GM23248 (cell line): ENCODE measurements at places on chromosomes 16 and 17. TPM values are rescaled to one million over a fixed set of nuclear protein-coding genes. Genes with fewer than 3 reads are reported as not detected.

Gene ETV4
- 2.1 and 3.5 TPM in 2 replicates for total RNA-seq

Gene HOXB4
- 2.2 and 3.3 TPM in 2 replicates for total RNA-seq

Gene MRPL12
- total RNA-seq: 4.3 and 4.9 TPM in 2 replicates

DNA sequence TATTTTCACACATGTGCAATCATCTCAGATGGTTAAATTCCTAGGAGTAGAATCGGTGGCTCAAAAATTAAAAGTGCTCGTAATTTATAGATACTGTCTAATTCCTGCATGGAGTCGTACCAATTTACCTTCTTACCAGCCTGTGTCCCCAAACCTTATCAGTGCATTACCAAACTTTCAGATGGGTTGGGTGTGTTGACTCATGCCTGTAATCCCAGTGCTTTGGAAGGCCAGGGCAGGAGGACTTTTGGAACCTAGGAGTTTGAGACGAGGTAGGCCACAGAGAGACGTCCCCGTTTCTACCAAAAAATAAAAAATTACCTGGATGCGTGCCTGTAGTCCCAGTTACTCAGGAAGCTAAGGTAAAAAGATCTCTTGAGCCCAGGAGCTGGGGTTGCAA lies 34.5 kb upstream of the GPRC5B start:
- no peak overlapping the region for H3K27ac ChIP-seq
- DNase-seq: no peak
- no peak overlapping the region for H3K4me3 ChIP-seq
- H3K27me3 ChIP-seq: no peaks in the 10 kb centered on the region; the same call in 1 of the 2 replicates
- H3K36me3 ChIP-seq: no peaks in the 10 kb centered on the region

- no peak overlapping the region for H3K27ac ChIP-seq
- no peak for DNase-seq
- peaks cover 15% of the 10 kb centered on the region for H3K27me3 ChIP-seq
- no peaks in the 10 kb centered on the region for H3K36me3 ChIP-seq
These were observed 753 bp downstream of the SLC16A11 start for GRCh38 chr17:7043182-7043496.

DNA sequence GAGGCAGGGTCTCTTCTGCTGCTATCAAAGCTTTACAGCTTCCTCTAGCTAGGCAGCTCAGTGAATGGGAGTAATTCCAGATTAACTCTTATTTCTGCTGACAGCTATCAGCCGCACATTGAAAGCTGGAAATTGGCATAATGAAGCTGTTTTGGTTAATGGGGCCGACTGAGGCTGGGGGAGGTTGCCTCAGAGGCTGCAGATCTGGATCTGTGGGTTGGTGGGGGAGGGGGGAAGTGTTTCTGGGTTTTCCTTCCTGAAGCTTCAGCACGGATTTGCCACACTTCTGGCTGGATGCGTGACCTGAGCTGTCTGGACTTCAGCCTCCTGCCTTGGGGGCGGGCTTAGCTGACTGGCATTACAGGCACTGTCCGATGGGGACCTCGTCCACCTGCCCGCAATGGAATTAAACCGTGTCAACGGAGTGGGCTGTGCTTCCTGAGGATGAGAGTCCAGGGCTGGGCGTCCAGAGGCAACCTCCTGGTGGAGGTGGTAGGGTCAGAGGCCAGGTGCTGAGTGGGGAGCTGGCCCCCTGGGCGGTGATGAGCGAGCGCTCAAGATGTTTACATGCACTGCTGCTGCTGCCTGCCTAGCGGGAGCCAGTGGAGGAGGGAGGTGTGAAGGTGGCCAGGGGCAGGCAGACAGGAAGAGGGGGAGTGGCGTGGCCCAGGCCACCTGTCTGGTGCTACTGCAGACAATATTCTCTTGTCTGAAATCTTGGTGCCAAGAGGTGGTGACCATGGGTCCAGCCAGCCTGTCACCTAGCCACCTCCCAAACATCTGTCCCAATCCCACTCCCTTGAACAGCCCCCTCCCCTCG lies 6.7 kb upstream of the ABCC3 start:
- no peaks in the 10 kb centered on the region for H3K27me3 ChIP-seq
- no peaks in the 10 kb centered on the region for H3K36me3 ChIP-seq
- no peak overlapping the region for H3K27ac ChIP-seq

DNA sequence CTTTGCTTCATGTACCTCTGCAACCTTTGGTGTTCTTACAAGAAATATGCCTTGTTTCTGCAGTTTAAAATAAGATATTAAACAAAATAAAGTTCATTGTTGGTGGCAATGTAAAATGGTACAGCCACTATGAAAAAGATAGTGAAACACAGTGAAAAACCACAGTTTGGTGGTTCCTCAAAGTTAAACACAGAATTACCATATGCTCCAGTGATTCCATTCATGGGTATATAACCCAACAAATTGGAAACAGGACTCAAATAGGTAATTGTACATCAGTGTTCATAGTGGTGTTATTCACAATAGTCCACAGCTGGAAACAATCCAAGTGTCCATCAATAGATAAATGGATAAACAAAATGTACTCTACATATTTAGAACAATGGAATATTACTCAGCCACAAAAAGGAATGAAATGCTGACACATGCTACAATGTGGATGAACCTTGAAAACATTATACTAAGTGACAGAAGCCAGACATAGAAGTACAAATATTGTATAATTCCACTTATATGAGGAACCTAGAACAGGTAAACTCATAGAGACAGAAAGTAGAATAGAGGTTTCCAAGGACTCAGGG lies 49.2 kb downstream of the CUEDC1 start:
- peaks cover 17% of the 10 kb centered on the region for H3K4me1 ChIP-seq
- no peaks in the 10 kb centered on the region for H3K27me3 ChIP-seq
- no peaks in the 10 kb centered on the region for H3K36me3 ChIP-seq
- no peak for DNase-seq
- H3K4me3 ChIP-seq: no peak overlapping the region

DNA sequence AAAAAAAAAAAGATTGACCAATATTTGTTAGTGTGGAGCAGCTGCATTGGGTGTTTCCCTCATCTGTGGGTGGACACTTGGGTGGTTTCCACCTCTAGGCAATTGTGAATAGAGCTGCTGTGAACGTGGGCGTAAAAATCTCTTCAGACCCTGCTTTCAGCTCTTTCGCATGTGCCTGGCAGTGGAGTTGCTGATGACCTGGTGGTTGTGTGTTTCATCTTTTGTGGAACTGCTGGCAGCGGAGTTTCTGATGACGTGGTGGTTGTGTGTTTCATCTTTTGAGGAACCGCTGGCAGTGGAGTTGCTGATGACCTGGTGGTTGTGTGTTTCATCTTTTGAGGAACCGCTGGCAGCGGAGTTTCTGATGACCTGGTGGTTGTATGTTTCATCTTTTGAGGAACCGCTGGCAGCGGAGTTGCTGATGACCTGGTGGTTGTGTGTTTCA lies 21.4 kb downstream of the ZC3H18 start:
- no peak overlapping the region for H3K4me3 ChIP-seq
- H3K27me3 ChIP-seq: no peaks in the 10 kb centered on the region
- peak; percentile 78 for DNase-seq
- H3K27ac ChIP-seq: peak overlapping the region; percentile 27; the same call in 1 of the 2 replicates
- H3K36me3 ChIP-seq: peaks cover 31% of the 10 kb centered on the region; the same call in 1 of the 2 replicates

GRCh38 chr17:42924891-42925290 lies 24.3 kb downstream of the G6PC1 start:
- no peaks in the 10 kb centered on the region for H3K36me3 ChIP-seq
- no peak overlapping the region for H3K27ac ChIP-seq
- DNase-seq: no peak
- H3K4me1 ChIP-seq: peaks cover 8% of the 10 kb centered on the region
- H3K4me3 ChIP-seq: no peak overlapping the region
- peaks cover 29% of the 10 kb centered on the region for H3K27me3 ChIP-seq

GRCh38 chr16:709566-710499 lies 4.2 kb upstream of the FBXL16 start:
- no peak overlapping the region for H3K27ac ChIP-seq
- H3K4me1 ChIP-seq: peaks cover 11% of the 10 kb centered on the region; the same call in 1 of the 2 replicates
- H3K4me3 ChIP-seq: no peak overlapping the region
- peaks cover 19% of the 10 kb centered on the region; the same call in 1 of the 2 replicates for H3K27me3 ChIP-seq
- DNase-seq: peak; percentile 87

DNA sequence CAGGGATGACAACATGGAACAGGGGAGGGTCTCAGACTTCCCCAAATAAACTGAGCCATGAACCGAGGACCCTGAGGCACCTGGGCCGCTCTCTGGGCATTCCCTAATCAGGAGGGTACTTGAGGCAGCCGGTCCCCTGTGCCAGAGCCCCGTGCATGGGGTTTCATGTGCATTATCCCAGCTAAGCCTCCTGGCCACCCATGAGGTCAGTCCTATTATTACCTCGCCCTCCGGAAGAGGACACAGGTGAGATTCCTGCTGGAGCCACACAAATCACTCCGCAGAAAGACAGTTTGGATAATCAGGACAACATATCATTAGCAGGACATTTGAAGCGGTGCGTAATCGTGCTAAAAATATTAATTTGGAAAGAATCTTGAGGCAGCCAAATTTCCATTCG lies 274.0 kb downstream of the PARN start:
- no peak overlapping the region for H3K4me3 ChIP-seq
- H3K27me3 ChIP-seq: no peaks in the 10 kb centered on the region
- no peak overlapping the region for H3K27ac ChIP-seq
- H3K4me1 ChIP-seq: peaks cover 5% of the 10 kb centered on the region
- DNase-seq: no peak

GRCh38 chr17:61469949-61470348 lies 17.7 kb downstream of the TBX4 start:
- peaks cover 12% of the 10 kb centered on the region for H3K4me1 ChIP-seq
- H3K27ac ChIP-seq: no peak overlapping the region
- H3K36me3 ChIP-seq: no peaks in the 10 kb centered on the region
- no peaks in the 10 kb centered on the region for H3K27me3 ChIP-seq
- no peak for DNase-seq

DNA sequence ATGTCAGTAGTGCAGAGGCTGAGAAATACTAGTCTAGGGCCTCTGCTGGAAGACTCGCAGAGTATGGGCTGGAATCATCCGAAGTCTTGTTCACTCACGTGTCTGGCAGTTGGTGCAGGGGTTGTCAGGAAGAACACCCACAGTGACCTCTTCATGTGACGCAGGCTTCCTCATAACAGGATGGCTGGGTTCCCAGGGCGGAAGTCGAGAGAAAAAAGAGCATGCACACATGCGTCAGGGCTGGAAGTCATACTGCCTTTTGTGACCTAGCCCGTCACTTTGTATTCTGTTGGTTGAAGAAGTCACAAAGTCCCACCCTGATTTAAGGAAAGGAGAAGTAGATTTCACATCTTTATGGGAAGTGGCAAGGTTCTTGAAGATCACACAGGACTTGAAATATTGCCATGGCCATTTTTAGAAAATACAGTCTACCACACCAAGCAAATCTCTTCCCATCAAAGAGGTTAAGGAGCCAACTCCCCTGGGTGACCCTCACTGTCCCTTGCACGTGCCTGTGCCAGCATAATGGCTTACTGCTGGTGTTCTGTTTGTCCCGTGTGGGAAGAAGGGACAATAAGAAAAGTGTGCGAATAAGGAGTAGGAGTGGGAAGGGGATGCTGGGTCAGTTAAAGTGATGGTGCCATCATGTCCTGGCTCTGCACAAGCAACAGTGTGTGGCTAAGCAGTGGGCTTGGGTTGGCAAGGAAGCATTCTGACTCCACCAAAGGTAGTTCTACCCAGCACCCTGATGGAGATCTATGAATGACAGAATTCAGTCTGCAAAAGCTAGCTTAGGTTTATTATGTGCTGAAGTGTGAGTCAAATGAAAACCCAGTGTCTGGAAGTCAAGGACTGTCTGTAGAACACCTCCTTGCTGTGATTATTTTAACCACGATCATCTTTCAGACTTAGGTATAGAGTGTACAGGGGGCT lies 28.1 kb downstream of the HEATR3 start:
- DNase-seq: peak; percentile 94
- H3K27me3 ChIP-seq: no peaks in the 10 kb centered on the region
